Stimulated activated CD8-positive, alpha-beta memory T cell treated with anti-CD3 and anti-CD28 coated beads, Interleukin-2, amount 100 ng/mL, for 1 hour (primary cell): ENCODE measurements at places on chromosomes 3 and 15.

- DNase-seq, result no peak
Observed at GRCh38 chr3:183777016-183777618, 48.3 kb downstream of the MAP6D1 start.

DNA sequence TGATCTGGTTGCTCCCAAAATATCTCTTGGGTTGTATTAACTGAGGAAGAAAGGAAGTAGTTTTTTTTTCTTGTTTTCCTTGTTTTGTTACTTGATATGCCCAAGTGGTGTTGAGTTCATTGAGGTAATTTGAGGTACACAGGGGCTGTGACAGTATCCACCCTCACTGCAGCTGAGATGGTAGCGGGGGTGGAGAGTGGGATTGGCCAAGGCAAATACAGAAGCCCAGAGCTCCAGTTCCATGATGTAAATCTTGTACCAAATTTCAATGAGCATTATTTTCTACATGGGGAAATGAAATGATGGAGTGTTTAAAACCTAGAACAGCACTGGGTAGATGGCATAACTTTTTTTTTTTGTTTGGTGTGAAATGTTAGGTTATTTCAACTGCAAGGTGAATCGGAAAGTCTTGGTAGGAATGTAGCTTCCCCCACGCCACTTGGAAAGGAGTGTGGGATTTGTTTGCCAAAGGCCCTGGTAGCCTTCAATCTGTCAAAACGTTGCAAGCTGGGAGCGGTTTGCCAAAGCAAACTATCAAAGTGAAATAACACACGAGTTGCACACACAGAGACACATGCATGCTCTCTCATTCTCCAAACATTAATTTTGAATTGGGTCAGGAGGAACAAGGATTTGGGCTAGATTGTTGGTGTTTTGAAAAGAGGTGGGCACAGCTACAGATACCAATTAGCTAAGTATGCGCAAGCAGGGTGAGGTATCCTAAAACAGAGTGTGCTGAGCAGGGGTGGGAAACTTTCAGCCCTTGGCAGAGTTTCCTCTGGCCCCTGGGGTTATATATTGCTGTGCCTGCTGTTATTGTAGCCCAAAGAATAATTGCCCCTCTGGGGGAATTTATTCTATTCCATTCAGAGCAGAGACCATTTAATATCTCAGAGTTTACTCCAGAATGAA, 34.6 kb downstream of the THSD4 start:
- DNase-seq, result no peak

GRCh38 chr3:81585056-81585455, 176.4 kb downstream of the GBE1 start:
- no peak for DNase-seq

DNA sequence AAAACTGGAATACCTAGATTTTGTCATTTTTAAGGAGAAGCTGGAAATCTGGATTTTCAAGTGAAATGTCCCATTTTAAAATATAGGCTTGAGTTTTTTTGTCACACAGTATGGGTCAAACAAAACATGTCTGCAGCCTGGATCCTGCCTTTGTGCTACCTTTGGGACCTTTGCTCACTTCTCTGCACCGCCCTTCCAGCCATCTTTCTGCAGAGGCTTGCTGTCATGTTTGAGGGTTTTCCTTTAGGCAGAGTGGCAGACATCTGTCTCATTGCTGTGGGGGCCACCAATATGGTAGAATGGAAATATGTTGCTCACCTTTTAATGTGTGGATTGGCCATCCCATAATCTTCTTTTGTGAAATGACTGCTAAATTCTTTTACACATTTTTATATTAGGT, 136.3 kb downstream of the EEFSEC start:
- no peak for DNase-seq

- DNase-seq, result no peak
Observed at GRCh38 chr3:158519776-158520175, 51.2 kb upstream of the MLF1 start.

GRCh38 chr3:50181985-50182384, 9.4 kb upstream of the GNAT1 start:
- no peak for DNase-seq

DNA sequence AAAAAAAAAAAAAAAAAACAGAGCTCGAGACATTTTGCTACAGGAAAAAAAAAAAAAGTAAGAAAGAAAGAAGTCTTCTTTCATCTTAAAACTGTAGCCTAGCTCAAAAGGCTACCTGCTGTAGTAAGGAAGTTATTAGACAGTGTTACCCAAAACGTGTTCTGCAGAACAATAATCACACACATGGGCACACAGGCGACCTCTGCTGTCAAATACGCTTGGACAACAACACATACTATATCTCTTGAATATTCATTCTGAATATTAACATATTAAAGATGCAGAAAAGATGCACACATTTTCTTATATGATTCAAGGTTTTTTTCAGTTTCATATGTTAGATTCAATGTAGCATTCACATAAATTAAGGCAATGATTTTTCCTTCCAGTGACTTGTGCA, 215.8 kb downstream of the ROBO1 start:
- DNase-seq, result no peak

GRCh38 chr3:122890077-122890719, 95.3 kb downstream of the SLC49A4 start:
- no peak for DNase-seq

DNA sequence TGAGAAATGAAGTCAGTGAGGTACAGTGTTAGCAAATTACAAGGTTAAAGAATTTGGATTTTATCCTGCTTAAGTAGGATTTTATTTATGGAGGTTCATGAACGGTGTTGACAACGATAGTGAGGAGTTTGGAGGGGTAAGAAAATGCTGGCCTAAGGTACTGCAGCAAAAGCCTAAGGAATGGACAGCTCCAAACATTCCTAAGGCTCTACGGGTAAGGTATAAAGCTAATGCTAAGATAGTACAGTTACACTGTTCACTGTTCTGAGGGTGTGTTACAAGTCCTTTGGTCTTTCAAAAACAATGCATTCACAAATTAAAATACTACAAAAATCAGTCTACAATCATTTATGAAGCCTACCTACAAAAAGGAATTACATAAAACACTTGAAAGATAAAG, 7.3 kb downstream of the MTMR10 start:
- DNase-seq, result no peak

DNA sequence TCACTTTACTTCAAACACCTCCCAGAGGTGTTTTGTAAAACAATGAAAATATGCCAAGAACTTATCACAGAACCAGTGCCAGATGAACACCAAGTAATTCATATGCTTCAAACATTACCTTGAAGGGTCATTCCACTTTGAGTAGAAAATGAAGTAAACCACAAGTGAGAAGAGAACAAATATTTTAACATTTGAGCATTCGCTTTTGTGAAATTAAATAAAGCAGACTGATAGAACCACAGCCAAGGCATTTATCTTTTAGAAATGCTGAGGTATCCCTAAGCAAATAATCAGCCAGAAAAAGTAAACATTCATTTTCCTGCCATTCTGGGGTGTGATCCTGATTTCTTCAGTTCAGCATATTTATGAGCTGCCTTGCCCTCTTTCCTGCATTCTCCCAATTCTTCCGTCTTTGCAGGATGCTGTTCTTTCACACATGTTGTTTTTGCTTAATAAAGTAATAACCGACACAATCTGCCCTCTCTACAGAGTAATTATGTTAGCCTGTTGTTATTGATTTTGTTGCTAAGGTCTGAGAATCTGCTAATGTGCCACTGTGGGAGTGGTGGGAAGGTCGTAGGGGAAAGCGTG, 235.6 kb upstream of the TGFBR2 start:
- DNase-seq, result no peak

GRCh38 chr15:35991386-35991785, 445.4 kb upstream of the DPH6 start:
- no peak for DNase-seq

GRCh38 chr15:81473946-81474345, 99.9 kb upstream of the TMC3 start:
- DNase-seq, result no peak

- DNase-seq, result no peak
Observed at GRCh38 chr3:155231792-155232191, 61.7 kb downstream of the STRIT1 start.

DNA sequence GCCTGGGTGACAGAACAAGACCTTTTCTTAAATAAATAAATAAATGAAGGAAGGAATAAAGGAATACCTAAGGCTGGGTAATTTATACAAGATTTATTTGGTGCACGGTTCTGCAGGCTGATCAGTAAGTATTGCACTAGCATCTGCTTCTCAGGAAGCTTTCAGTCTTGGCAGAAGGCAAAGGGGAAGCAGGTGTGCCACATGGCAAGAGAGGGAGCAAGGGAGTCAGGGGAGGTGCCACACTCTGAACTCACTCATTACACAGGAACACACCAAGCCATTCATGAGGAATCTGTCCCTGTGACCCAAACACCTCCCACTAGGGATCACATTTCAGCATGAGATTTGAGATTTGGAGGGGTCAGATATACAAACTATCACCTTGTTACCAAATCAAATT, 56.4 kb downstream of the PRKCI start:
- no peak for DNase-seq

GRCh38 chr3:151436675-151437446, 24.0 kb downstream of the IGSF10 start:
- DNase-seq, result no peak

DNA sequence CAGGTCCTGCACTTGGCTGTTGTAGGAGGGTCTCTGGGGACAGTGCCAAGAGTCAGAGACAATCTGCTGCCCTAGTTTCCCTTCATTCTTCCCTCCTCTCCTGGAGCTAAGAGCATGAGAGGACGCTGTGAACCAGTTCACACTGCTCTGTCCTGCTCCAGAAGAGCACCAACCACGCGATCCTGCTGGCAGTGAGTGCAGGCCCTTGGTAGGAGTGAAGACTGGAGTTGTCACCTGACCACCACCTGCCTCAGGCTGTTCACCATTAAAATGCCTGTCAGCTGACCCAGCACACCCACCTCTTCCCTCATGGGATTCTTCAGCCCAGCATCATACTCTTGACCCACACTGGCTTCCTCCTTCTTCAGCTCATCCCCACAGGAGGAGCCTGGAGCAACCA, 2.9 kb downstream of the TM6SF1 start:
- DNase-seq, result no peak

- no peak for DNase-seq
Observed at GRCh38 chr3:49518441-49518840, 35.8 kb upstream of the BSN start.

GRCh38 chr3:133189893-133190292, 151.7 kb downstream of the TMEM108 start:
- no peak for DNase-seq

- no peak for DNase-seq
Observed at GRCh38 chr3:27349832-27350231, 19.4 kb downstream of the NEK10 start.

- DNase-seq, result no peak
Observed at GRCh38 chr3:22012471-22012870, 261.5 kb upstream of the ZNF385D start.

DNA sequence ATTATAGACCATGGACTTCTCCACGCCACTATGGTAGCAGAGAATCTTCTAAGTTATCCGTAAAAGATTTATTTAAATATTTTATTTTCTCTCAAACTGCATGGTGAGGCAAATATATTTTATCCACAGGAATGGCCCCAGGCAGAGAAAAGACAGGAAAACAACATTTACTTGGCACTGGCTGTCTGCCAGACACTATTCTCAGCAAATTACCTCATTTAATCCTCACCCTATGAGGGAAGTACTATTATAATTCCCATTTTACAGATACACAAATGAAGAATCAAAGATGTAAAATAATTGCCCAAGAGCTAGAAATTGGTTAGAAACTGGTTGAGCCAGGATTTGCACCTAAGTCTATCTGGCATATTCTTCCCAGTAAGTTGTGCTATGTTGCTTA, 361.4 kb upstream of the IL12A start:
- no peak for DNase-seq

DNA sequence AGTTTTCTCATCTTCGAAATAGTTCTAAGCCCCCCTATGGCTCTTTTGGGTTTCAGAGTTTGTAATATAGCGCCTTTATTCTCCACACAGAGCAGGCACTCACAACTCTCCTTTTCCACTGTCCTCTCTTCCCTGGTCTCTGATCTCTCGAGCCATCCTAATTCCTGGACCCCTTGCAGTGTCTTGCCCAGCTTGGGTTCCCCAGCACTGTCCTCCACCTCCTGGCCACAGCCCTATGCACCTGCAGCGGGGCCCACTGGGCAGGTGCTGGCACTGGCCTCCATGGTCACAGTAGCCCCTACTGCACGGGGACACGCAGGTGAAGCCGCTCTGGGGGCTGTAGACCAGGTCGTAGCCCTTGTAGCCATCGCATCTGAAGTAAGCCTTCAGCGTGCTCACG, 27.9 kb downstream of the MUC20 start:
- no peak for DNase-seq

DNA sequence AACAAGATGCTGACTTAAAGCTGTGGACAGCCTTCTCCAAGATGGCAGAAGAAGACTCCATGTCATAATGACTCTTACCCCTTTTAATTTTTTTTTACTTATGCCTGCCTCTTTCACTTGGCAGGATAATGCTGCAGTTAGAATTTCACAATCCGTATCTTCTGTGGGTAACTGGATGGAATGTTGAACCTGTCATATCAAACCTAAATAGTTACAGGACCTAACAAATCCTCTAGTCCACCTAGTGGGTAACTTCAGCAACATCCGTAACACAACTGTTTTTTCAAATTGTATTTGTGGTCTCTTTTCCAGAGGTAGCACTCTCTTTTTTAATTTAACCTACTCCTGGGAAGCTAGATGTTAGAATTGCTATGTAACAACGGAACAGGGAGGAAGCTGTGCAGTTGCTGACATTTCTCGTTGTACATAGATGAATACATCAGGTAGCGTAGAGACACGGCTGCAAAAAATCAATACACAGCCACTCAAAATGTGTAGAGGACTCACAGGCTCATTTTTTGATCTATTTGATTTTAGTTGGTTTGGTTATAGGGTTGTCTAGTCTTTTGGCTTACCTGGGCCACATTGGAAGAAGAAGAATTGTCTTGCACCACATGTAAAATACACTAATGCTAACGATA, 43.9 kb upstream of the TRPM1 start:
- DNase-seq, result no peak
